ENCODE measurements at places on chromosomes 1 and 21. TPM values are rescaled to one million over a fixed set of nuclear protein-coding genes. Genes with fewer than 3 reads are reported as not detected.
A peak's percentile ranks its signal among the peaks of the same experiment; 100 is the strongest.

DNA sequence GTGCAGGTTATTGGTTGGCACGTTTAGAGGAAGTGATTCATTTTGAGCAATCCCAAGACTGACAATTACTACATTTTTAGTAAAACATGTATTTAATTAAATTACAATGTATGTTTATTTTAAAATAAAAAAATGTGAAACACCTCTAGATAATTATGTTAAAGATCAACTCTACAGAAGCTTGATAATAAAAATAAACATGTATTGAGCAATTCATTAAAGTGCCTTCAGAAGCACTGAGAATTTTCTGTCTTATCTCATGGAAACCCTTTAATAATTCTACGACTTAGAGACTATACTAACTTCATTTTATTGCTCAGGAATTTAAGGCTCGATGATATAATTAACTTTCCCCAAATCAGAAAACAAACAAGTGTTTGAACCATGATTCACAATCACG lies 208.0 kb upstream of the BRINP3 start:
- no peaks in the 10 kb centered on the region for H3K36me3 ChIP-seq
- H3K27me3 ChIP-seq = no peaks in the 10 kb centered on the region
- no peak for DNase-seq
- H3K4me1 ChIP-seq = no peaks in the 10 kb centered on the region

OLFM3 gene
- 1.1 TPM for total RNA-seq

DNA sequence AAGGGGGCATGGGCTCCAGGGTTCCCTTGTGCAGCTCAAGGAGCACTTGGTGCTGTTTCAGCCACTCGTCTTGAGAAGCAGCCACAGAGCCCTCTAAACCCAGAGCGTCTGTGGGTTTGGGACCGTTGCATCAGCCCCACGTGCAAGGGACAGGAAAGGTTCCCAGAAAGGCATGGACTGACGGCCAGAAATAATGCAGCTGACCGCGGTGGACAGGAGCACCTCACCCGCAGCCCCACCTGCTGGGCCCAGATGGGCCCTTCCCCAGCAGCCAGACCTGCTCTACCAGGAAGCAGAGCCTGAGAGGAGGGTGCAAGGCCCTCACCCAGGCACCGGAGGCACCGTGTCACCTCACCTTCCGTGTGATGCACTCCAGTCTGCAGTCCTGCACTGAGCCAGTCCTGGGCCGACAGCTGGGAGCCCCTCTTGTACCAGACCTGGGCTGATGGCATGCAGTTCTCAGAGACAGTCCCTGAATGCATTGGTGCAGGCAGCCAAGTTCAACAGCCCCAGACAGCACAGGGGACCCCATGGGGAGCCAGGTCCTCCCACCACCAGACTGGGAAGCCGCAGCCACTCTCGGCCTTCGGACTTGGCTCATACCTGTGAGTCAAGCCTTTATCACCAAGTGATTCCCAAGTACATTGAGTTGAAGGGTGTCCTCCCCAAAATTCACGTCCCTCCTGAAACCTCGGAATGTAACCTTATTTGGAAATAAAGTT lies 4.8 kb upstream of the TFF3 start:
- peaks cover 6% of the 10 kb centered on the region for H3K27me3 ChIP-seq
- H3K36me3 ChIP-seq = no peaks in the 10 kb centered on the region
- H3K27ac ChIP-seq = peak overlapping the region; percentile 46
- DNase-seq = no peak

GRCh38 chr21:41677671-41678015 lies 89.2 kb downstream of the RIPK4 start:
- DNase-seq = no peak
- peaks cover 30% of the 10 kb centered on the region for H3K4me1 ChIP-seq
- no peak overlapping the region for H3K4me3 ChIP-seq
- no peaks in the 10 kb centered on the region for H3K27me3 ChIP-seq
- no peaks in the 10 kb centered on the region for H3K36me3 ChIP-seq

DNA sequence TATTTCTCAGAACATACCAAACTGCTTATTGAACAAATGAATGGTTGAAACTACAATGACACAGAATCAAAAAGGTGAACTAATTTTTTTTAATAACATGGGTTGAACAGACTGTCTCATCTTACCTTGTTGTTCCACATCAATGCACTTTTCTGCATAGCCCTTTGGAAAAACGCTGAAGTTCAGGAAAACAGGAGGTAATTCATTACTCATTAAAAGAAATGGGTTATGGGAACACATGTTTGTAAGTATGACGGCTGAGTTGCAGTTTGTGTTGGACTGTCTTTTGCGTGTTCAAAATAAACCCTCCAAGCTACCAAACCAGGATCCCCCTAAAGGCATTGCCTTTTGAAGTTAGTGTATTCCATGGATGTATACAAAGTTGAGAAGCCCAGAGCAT lies 514.9 kb upstream of the PKN2 start:
- no peak overlapping the region for H3K27ac ChIP-seq
- no peaks in the 10 kb centered on the region for H3K36me3 ChIP-seq
- H3K27me3 ChIP-seq = peaks cover 17% of the 10 kb centered on the region
- no peak for DNase-seq
- H3K4me3 ChIP-seq = no peak overlapping the region

GRCh38 chr1:116679828-116680628 lies 12.5 kb upstream of the IGSF3 start:
- no peak overlapping the region for H3K27ac ChIP-seq
- DNase-seq = no peak
- H3K4me1 ChIP-seq = peaks cover 5% of the 10 kb centered on the region
- no peak overlapping the region for H3K4me3 ChIP-seq

DNA sequence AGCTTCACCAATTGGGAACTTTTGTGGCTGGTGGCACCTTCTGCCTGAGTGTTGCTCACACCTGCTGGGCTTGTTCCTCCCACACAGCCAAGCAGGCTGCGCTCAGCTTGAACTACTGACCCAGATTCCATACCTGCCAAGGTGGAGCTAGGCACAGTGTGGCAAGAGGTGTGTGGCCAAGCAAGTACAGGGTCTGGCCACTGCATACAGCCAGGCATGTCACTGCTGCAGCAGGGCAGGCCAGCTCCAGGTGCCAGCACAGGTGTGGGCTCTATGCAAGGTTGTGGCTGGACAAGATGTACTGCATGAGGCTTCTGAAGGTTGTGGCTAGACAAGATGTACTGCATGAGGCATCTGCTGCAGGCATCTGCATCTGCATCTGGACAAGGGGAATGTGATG lies 1254.8 kb downstream of the AMY1C start:
- no peaks in the 10 kb centered on the region for H3K36me3 ChIP-seq
- no peaks in the 10 kb centered on the region for H3K4me1 ChIP-seq
- no peaks in the 10 kb centered on the region for H3K27me3 ChIP-seq
- no peak overlapping the region for H3K27ac ChIP-seq
- no peak for DNase-seq
- H3K4me3 ChIP-seq = no peak overlapping the region

MRPL37 gene
- 62.2 TPM for total RNA-seq

GRCh38 chr1:208934933-208935332 lies 648.6 kb upstream of the CAMK1G start:
- peaks cover 3% of the 10 kb centered on the region for H3K4me1 ChIP-seq
- H3K27me3 ChIP-seq = peaks cover 3% of the 10 kb centered on the region
- H3K27ac ChIP-seq = no peak overlapping the region
- H3K4me3 ChIP-seq = no peak overlapping the region
- DNase-seq = no peak
- no peaks in the 10 kb centered on the region for H3K36me3 ChIP-seq

GJA9 gene
- total RNA-seq = not detected

DNA sequence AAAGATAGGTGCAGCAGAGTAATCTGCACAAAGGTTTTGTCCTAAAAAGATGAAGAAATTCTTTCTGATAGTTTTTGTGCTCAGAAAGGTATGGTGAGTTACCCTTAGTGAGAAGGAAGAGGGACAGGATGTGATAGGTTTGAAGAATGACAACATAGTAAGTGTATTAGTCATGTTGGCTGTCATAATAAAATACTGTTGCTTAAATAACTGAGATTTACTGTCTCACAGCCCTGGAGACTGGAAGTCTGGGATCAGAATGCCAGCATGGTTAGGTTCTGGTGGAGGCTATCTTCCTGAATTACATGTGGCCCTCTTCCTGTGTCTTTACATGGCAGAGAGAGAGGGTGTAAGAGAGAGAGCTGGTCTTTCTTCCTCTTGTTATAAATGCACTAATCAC lies 965.2 kb downstream of the TTLL7 start:
- no peaks in the 10 kb centered on the region for H3K27me3 ChIP-seq
- H3K4me3 ChIP-seq = no peak overlapping the region
- H3K27ac ChIP-seq = peak overlapping the region; percentile 9
- H3K36me3 ChIP-seq = peaks cover 5% of the 10 kb centered on the region
- no peaks in the 10 kb centered on the region for H3K4me1 ChIP-seq

- peaks cover 27% of the 10 kb centered on the region for H3K27me3 ChIP-seq
- H3K4me3 ChIP-seq = no peak overlapping the region
- DNase-seq = no peak
- H3K4me1 ChIP-seq = no peaks in the 10 kb centered on the region
- no peak overlapping the region for H3K27ac ChIP-seq
Observed at GRCh38 chr1:3995141-3995780, 95.2 kb upstream of the C1orf174 start.

PRAMEF25 gene
- not detected for total RNA-seq

DNA sequence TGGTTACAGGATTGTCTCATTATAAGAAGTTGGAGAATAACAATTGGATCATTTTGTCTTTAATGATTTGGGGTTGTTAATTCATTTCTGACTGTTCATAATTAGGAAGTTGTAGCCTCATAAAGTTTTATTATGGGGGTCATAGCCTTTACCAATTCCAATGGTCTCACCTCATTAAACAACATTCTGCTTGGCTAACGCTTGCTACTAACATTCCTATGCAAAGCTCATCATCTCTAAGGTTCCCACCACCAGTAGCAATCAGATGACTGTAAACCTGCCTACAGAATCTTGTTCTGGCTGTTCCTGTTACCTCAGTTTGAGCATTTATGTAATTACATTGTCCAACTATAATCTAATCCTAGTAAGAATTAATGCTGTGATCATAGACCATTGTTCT lies 60.2 kb downstream of the ODF2L start:
- no peaks in the 10 kb centered on the region for H3K4me1 ChIP-seq
- DNase-seq = no peak
- no peak overlapping the region for H3K27ac ChIP-seq
- H3K4me3 ChIP-seq = no peak overlapping the region
- no peaks in the 10 kb centered on the region for H3K27me3 ChIP-seq

DNA sequence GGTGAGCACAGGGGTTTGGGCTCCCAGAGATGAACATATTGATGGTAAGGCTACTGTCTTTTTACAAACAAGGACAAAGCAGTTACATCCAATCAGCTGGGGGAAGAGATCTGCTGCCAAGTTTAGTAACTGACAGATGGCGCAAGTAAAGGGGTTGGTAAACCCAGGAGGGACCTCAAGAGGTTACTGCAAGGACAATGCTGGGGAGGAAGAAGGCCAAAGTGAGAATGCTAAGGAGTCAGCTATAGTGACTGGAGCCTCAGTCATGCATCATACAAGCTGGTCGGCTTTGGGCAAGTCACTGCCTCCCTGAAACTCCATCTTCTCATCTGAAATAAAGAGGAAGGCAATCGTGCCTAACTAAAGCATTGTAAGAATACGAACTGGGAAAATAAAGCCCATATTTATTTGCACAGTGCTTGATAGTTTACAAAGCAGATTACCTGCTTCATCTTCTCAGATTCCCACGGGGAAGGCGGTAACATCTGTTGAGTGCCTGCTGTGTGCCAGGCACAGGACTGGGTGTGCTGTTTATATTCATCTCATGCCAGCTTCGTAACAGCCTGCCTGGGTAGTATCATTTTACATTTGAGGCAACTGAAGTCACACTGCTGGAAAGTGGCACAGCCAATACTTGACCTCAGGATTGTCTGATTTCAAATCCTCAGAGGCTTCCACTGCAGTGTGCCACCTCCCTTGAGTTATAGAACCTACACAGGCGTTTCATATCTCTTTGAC lies 114.8 kb downstream of the BEND5 start:
- H3K4me3 ChIP-seq = no peak overlapping the region
- H3K27me3 ChIP-seq = peaks cover 14% of the 10 kb centered on the region
- H3K4me1 ChIP-seq = no peaks in the 10 kb centered on the region
- DNase-seq = no peak

DNA sequence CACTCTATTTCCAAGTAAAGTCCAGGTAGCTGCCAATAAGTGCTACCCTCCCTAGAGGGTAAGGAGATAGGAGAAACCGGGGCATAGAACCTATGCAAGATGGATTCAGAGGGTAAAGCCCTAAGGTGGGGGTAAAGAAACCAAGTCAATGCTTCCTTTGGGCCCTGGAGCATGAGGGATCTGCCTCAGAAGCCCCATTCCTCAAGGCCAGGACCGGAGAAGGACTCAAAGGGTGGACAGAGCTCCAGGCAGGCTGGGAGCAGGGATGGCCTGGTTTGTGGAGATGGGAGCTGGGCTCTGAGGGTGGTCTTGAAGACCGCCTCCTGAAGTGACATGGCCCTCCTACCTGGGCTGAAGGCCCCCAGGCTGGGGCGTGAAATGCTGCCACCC lies 3.9 kb downstream of the EPHA2 start:
- peaks cover 22% of the 10 kb centered on the region for H3K36me3 ChIP-seq
- DNase-seq = no peak
- peaks cover 1% of the 10 kb centered on the region for H3K27me3 ChIP-seq
- peak overlapping the region; percentile 69 for H3K27ac ChIP-seq
- peaks cover 29% of the 10 kb centered on the region for H3K4me1 ChIP-seq
- H3K4me3 ChIP-seq = peak overlapping the region; percentile 14

- H3K27me3 ChIP-seq = no peaks in the 10 kb centered on the region
- DNase-seq = no peak
- H3K36me3 ChIP-seq = no peaks in the 10 kb centered on the region
- H3K27ac ChIP-seq = no peak overlapping the region
- no peak overlapping the region for H3K4me3 ChIP-seq
Observed at GRCh38 chr1:205832326-205832751, 17.6 kb downstream of the PM20D1 start.
